ENCODE measurements at places on chromosomes 5 and 9.

- no peak for DNase-seq
These were observed 146.8 kb downstream of the RNF180 start for GRCh38 chr5:64312491-64312890.

DNA sequence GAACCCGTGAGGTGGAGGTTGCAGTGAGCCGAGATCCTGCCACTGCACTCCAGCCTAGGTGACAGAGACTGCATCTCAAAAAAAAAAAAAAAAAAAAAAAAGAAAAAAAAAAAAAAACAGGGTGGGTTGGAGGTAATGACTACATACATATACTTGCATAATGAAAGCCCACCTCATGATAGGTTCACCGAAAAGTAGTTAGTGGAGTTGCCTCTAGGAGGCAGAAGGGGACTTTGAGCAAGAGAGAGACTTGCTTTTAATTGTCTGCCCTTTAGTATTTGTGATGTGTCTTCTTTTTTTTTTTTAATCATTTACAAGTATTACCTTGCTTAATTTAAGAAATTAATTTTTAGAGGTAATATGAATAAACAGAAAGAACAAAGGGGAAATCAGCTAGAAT is 99.8 kb downstream of the PPARGC1B start:
- DNase-seq, result no peak

GRCh38 chr5:174531782-174532191 is 192.6 kb upstream of the MSX2 start:
- no peak for DNase-seq

DNA sequence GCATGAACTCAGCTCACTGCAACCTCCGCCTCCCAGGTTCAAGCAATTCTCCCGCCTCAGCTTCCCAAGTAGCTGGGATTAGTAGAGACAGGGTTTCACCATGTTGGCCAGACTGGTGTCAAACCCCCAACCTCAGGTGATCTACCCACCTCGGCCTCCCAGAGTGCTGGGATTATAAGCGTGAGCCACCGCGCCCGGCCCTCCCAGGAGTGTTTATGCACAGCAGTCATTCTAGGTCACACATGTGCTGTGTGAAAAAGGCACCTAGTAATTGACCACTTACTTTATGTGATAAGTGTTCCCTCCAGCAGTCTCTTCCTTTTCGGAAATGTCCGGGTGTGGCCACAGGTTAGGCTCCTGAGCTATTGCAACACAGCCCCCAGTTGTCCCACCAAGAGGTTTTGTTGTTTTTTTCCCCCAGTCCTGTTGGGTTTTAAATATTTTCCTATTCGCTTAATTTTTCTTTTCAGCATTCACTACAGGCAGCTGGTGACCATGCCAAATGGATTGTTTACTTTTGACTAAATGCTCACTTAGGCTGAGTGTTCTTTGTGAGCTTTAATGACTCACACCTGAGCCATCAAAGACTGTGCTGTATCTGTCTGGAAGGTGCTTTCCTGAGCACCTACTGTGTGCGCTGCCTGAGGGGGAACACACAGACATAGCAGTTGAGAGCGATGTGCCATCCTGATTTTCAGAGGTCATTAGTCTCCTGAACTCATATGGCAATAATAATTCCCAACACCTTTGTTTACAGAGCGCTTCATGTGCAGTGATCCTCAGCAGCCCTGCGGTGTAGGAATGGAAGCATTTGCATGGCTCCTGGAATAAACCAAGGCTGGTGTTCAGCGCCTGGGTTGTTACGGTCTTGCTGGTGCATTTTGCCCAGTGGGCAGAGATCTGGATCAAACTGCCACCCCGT is 94.3 kb downstream of the MVB12B start:
- no peak for DNase-seq

DNA sequence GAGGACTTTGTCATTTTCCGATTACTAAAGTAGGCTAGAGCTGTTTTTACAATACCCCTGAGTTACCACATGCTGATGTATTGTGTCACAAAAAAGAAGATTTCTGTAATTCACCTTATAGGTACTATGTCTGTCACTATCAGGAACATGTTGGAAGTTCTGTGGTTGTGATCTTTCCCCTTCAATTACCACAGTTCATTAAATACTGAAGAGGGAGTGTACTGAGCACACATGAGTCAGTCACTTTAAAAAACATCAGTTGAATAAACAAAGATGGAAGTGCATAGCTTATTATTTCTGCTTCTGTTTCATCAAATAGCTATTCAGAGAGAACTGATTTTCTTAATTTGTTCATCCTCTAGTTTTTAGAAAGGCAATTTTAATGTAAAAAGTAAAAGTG is 31.7 kb downstream of the AP3S1 start:
- DNase-seq, result no peak

GRCh38 chr5:56783261-56783660 is 32.1 kb upstream of the MAP3K1 start:
- DNase-seq, result no peak

GRCh38 chr9:110443866-110444220 is 106.2 kb upstream of the TXNDC8 start:
- peak; percentile 32 for DNase-seq

- DNase-seq, result peak; percentile 74
These were observed 25.6 kb downstream of the CAMK2A start for GRCh38 chr5:150263801-150264621.

GRCh38 chr5:159671886-159672285 is 244.4 kb upstream of the ADRA1B start:
- no peak for DNase-seq

DNA sequence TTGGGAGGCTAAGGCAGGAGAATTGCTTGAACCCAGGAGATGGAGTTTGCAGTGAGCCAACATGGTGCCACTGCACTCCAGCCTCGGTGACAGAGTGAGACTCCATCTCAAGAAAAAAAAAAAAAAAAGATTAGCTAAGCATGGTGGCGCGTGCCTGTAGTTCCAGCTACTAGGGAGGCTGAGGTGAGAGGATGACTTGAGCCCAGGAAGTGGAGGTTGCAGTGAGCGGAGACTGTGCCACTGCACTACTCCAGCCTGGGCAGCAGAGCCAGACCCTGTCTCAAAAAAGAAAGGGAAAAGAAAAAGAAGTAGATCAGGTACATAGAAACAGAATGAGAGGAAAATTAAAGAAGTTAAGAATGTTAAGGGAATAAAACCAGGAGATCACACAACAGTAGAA is 927.1 kb upstream of the DMAC1 start:
- no peak for DNase-seq

DNA sequence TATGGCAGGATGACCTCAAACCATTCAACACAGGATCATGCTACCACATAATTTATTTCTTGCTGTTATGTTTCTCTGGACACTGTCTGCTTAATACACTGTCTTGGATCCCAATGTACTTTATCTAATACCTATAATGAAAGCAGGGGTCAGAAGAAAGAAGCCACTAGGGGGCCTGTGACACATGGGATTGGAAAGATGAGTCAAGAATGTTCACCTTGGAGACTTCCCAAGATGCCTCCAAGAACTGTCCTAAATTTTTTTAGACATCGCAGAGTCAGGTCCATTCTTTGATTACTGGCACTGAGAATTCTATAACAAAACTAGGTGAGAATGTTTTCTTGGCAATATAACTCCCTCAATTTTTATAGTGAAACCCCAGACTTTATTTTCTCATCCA is 305.8 kb upstream of the SMARCA2 start:
- no peak for DNase-seq

GRCh38 chr9:85743275-85744128 is 1.7 kb upstream of the AGTPBP1 start:
- peak; percentile 27 for DNase-seq

GRCh38 chr9:28832168-28832770 is 1259.0 kb upstream of the C9orf72 start:
- peak; percentile 27 for DNase-seq

- peak; percentile 32 for DNase-seq
These were observed 349.6 kb downstream of the PDE4D start for GRCh38 chr5:59543821-59544442.

DNA sequence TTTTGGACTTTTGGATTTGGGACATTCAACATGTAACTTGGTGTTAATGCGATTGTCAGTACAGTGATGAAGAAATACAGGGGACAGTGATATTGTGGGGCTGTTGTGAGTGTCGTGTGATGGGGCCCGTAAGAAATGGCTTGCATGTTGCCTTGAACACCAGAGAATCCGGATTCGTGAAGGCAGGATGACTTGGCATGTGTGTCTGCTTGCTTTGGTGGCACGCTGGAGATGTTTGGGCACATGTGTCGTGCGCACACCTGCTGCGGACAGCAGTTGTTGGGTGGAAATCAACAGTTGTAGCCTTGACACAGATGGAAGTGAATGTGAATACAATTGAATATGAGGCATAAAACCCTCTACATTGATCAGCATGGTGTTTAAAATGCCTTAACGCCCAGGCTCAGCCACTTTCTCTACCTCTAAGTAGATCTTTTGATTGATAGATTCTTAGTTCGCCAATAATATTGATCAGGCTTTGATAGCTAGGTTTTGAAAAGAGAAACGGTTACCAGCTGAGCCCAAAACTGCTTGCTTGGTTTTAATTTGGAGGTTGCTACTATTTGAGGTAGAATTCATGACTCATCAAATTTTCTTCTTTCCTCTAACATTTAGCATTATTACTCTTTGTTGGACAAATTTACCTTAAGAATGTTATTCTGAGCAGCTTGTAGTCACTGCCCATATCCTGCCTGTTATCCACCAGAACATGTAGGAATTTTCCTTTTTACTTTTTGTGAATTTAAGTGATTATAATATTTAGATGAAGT is 94.4 kb downstream of the TRIO start:
- peak; percentile 46 for DNase-seq

DNA sequence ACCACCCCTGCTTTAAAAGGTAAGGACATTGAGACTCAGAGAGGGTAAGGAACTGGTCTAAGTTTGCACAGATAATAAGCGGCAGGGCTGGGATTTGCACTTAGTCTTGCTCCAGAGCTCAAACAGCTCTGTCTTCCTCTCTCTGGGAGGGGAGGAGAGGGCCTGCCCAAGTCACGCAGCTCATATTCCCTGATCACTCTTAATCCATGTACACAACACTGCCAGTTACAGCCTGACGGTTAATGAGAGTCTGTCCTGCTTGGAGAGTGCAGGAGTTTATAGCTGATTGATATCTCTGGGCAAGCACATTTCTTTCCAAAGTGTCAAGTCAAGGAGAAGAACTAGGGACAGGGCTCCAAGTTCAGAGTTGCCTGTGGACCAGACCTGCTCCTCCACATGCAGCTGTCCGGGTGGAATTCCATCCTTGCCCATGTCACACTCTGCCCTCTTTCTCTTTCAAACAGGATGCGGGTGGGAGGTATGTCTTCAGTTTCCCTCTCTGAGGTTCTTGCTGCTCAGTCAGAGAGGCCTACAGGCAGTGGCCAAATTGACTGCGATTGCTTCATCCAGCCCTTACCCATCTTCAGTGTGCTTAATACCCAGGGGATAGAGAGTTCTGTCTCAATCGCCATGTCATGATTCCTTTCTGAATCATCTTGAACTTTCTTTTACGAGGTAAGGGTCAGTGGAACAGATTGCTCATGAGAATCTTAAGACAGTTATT is 54.5 kb downstream of the GALNT12 start:
- no peak for DNase-seq

GRCh38 chr5:76401801-76402250 is 1.3 kb upstream of the IQGAP2 start:
- DNase-seq, result no peak

DNA sequence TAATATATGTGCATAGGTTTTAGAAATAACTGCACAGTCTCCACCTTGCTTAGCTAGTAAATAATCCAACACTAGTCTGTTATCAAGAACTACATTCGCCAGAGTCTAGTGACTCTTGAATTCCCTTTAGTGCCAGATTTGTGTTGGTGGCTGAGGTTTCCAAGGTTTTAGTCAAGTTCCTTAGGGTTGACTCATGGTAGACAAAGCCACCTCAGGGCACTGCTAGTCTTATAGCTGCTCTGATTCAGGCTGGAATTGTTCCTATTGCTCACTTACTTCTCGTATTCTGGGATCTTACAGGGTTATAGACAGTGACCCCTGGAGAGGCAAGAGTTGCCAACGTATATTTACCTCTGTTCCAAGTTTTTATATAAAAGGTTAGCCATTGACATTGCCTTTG is 1369.8 kb upstream of the CDH9 start:
- no peak for DNase-seq

- no peak for DNase-seq
These were observed 337.2 kb downstream of the NPR3 start for GRCh38 chr5:33048315-33048714.

DNA sequence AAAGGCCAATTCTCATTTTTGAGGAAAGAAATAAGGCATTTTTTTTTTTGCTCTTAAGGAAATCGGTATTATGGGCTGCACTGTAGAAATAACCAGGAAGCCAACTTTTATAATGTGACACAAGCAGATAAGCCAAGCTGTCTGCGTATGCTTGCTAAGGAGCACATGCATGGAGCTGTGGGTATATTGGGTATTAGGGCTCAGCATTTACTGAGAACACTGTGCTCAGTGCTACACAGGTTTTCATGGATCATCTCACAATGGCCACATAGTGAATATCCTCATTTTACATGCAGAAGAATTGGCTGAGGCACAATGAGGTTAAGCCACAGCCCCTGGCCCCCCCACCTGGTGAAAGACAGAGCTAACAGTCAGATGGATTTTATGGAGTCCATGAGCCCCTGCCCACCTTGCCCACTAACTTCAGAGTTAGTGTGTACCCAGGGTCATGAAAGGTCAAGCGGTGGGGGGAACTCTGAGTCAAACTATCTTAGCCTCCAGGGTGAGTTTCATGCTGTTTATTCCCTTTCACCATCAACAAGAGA is 204.8 kb downstream of the SPATA31A6 start:
- no peak for DNase-seq

- DNase-seq, result no peak
These were observed 26.7 kb downstream of the BDP1 start for GRCh38 chr5:71482132-71482531.
